ENCODE measurements at places on chromosomes 6 and 20.

DNA sequence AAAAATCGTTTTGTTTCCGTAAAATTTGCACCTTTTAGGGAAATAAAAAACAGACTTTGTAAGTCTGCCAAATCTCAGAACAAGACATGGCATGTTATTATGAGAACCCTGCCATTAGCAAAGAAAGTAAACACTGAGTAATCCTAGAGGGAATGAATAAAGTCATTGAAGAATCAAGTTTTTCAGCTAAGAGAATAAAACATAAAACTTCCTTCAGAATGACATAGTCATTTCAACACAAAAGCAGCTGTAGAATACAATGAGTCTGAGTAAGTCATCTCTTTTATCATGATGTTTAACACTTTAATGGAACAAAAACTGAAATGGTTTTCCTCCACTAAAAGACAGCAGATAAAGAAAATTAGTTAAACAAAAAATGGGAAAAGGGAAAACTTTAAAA, 10.3 kb upstream of the DST start:
- DNase-seq = no peak

GRCh38 chr6:106539936-106540335, 89.4 kb downstream of the RTN4IP1 start:
- no peak for DNase-seq

GRCh38 chr6:32668226-32668747, 1.8 kb upstream of the HLA-DQB1 start:
- DNase-seq = no peak

DNA sequence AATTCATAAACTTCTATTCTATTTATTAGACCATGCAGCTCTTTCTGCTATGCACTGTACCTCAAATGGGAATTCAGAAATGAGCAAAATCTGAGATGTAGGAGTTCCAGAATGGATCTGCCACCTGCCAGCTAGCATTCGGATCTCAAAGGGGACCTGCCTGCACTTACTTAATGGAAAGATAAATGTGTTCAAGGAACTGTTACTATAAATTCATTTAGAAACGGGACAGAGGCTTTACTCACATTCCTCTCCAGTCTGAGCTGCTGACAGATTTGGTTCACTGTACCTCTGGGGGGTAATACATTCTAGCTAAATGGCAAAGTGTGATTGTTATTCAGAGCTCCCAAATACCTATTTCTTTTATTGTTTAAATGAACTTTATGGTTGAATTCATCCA, 384.1 kb downstream of the GRIK2 start:
- no peak for DNase-seq

DNA sequence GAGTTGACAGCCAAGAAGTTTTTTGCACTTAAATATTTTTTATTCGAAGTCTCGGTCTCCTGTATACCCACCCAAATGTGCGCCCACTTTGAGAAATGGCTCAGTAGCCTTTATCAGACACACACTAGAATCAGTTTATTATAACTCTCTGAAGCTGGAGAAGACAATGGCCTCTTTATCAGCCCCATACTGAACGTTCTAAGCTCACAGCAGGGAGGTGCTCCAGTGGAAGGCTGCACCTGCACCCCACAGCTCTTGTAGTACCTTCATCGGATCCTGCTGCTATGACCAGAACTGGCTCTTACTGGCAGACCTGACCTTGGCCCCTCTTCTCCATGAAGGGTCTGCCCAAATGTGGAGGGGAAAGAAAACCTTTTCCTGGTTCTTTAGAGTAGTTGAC, 165.0 kb upstream of the SCGN start:
- no peak for DNase-seq

GRCh38 chr6:10019851-10020250, 395.0 kb downstream of the TFAP2A start:
- no peak for DNase-seq

DNA sequence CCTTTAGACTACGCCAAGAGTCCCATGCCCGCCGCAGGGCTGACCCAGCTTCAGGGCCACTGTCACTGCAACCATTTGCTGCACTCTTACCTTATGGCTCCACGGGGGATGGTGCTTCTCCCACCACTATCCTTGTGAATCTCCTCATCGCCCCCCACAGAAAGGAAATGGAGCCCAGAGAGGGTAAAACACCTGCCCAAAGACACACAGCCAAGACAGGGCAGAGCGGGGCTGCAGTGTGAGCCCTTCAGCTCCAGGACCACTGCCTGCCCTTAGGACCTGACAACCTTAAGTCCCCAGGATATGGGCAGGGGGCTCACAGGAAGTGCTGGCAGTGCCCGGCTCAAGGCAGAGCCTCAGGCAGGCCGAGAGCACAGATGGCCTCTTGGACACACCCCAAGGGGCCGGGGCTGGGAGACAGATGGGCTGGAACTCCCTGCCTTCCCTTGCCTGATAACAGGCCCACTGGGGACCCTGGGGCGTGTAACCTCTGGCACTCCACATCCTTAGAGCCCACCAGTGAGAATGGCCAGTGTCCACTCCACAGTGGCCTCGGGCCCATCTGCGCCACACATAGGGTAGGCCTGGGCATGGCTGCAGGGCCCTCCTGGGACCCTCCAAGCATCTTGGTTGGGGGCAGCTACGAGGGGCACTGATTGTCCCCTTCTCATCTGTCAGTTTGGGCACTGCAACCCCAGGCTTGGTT, 265.2 kb downstream of the TAF4 start:
- no peak for DNase-seq

GRCh38 chr6:14388371-14388770, 270.8 kb downstream of the CD83 start:
- no peak for DNase-seq

- no peak for DNase-seq
Observed at GRCh38 chr6:139364982-139365379, 9.5 kb downstream of the CITED2 start.

DNA sequence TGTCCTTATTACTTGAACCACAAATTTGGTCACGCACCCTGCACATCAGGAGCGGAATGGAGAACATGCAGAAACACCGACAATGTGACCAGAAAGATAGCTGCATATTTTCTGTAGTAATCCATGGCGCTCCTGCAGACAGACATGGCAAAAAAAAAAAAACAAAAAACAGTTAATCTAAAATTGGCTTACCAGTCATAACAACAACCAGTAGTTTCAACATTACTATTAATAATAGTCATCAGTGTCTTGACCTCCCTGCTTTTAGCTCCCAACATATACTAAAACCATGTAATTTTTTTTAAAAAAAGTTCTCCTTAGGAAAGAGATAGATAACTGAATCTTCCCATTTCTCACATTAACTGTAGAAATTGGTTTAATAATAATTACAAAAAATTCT, 6.8 kb downstream of the CGA start:
- no peak for DNase-seq

- no peak for DNase-seq
Observed at GRCh38 chr6:158439255-158439654, 120.6 kb upstream of the TMEM181 start.

DNA sequence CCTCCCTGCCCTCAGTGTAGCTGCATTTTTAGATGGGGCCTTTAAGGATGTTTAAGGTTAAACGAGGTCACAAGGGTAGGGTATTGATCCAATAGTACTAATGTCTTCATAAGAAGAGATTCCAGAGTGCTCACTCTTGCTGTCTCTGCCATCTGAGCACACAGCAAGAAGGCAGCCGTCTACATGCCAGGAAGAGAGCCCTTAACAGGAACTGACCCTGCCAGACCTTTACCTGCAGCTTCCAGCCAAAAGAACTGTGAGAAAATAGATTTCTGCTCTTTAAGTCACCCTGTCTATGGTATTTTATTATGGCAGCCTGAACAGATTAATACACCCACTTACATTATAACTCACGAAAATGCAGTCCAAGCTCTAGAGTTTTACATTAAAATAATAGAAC, 685.3 kb upstream of the MARCKS start:
- no peak for DNase-seq

DNA sequence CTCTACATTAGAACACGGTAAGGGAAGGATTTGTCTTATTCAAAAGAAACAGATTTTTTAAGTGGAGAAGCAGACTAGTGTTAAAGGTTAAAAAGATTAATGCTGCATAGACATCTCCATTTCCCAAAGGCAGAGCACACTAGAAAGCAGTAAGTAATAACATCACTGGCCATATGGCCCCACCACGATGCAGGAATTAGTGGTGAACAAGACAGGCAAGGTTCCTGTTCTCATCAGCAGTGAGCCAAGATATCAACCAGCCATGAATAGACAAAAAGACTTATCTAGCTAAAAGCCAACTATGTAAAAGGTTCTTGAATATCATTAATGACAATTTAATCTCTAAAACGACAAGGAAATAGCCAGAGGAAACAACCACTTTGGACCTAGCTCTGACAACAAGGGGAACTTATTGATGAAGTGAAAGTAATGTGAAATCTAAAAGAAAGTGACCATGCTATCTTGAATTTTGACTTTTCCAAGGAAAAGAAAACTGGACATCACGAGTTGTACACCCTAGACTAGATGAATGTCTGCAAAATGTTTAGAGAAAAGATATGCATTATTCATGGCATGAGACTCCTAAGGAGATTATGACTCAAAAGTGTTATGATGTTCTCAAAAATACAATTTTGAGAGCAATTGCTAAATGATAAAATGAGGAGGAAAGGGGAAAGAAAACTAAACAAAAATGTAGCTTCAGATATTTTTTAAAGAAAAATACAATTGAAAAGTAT, 157.9 kb upstream of the STXBP5 start:
- no peak for DNase-seq

GRCh38 chr20:44909872-44910689, at the start of gene PABPC1L:
TSS of gene PABPC1L (plus strand) at chr20:44910060. CDS start at chr20:44910144, 84 bp downstream.
- peak; percentile 75 for DNase-seq

GRCh38 chr6:7234547-7234946, 78.5 kb downstream of the SSR1 start:
- DNase-seq = no peak

DNA sequence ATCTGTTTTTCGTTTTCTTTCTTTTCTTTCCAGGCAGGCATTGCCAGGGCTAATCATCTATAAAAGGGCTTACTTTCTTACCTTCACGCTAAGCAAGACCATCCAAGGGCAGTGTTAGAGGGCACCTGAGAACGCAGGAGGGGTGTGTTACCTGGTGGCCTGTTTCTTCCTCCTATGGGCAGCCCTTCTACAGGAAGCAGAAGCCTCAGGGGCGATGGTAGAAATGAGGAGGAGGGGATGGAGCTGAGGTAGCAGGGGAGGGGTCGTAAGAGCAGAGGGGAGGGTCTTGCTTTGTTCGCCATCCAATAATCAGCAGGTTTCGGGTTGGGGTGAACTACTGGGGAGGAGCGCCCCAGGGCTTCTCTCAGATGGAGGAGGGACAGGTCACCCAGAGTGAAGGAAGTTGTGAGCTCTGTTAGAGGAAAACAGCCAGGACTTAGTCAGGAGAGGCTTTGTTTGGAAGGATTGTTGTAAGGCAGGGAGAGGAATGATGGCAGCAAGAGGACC, 1.5 kb upstream of the CCR6 start:
- no peak for DNase-seq

DNA sequence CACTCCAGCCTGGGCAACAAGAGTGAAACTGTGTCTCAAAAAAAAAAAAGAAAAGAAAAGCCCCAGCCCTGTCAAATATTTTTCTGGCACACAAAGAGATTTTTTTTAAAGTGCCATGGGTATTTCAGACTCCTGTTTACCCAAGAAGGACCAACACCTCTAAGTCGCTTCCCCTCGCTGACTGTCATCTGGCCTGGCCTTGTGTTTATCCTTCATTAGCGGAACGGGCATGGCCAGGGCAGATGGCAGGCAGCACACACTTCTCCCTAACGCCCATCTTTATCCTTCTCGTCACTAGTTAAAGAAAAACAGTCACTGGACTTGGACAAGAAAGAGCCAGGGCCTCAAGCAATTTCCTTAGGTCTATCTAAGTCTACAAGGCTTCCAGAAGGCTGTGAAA, 7.3 kb upstream of the CBFA2T2 start:
- DNase-seq = no peak

GRCh38 chr6:125013938-125014660, 51.9 kb downstream of the RNF217 start:
- no peak for DNase-seq

DNA sequence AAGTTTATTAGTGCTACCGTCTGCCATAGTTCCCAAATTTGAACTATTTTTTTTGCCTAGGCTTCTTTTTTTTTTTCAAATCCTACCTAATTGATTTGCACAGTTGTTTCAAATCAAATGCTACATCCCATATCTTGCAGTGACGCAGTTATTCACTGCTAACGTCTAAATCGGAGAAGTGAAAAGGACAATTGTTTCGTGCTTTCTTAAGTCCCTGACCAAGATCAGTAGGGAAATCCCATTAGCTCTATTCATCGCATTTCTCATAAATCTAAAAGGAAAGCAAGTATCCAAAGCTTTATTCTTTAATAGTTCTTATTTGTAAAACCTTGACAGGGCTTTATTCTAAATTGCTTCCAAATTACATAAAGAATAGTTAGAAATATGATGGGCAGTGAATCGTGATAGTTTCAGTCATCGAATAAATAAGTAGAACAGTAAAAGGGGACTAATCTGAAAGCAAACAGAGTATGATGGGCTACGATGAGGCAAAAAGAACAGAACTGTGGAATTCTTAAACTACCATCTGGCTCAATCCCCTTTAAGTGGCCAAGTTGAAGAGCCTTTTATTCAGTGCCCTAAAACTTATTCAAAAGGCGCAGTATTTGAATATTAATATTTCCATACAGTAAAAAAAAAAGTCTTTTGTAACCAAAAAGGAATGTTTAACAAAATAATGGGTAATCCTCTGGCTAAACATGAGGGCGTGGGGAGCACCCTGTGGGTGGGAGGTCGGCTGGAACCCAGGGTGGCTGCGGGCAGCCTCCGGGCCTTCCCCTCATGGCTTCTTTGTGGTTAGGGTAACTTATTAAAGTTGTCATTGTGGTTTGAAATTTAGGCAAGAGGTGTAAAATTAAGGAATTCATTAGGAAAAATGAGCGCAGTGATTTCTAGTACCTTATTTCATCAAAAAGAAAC, 3.0 kb upstream of the ARID1B start:
- DNase-seq = no peak

DNA sequence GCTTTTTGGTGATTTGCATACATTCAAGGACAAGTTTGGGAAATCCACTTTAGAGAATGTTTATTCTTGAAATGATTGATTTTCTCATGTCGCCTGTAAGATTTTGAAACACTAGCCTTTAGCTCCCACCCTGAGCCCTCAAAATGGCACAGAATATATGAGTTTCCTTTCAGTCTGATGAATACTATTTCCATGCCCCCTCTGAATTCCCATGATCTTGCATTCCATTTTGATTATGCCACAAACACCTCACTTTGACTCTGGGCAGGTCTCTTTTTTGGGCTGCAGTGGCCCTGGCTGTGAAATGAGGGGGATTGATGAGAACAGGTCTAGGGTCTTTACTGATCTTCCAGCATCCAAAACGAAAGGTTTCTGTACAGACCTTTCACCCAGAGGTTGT, 50.4 kb downstream of the SULF2 start:
- no peak for DNase-seq

GRCh38 chr20:47392015-47392720, 35.7 kb upstream of the ZMYND8 start:
- no peak for DNase-seq

DNA sequence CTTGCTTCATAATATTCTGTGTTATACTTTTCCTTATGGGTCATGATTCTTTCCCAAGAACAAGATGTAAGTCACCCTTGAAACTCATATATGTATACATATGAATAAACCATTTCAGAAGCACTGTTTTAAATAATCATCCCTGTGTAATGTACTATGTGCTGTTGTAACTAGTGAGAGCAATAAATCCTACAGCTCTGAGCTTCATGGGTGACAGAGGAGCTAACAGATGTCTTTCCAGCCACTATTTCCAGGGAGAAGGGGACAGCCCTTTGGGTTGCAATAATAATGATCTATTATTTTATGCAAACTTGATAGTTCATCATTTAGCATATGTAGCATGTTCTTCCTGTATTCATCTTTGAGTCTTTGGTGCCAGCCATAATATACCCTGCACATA, 342.8 kb downstream of the KIF16B start:
- no peak for DNase-seq

Measured in nephron progenitor cell (in vitro differentiated cells).